ENCODE measurements at places on chromosomes 12 and 14.
A peak's percentile ranks its signal among the peaks of the same experiment; 100 is the strongest.

- DNase-seq: peak; percentile 38
Observed at GRCh38 chr12:12720672-12721161, 3.5 kb downstream of the CDKN1B start.

DNA sequence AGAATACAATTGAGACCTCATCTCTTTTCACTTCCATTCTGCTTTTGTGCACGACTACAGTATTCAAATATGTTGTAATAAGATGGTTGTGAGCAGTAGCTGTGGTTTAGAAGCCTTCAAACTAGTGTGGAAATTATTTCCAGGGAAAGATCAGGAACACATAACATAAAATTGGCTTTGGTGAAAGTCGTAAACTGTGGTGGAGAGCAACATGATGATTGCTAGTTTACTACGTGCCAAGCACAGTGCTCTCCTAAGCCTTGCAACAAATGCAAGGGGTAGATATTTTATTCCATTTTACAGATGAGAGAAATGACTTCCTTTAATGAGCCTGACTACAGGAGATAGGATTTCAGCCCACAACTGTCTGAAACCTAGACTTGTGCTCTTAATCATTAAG, 172.4 kb upstream of the LMNTD1 start:
- DNase-seq: no peak

GRCh38 chr12:113405694-113406093, 2.0 kb upstream of the SDS start:
- no peak for DNase-seq

DNA sequence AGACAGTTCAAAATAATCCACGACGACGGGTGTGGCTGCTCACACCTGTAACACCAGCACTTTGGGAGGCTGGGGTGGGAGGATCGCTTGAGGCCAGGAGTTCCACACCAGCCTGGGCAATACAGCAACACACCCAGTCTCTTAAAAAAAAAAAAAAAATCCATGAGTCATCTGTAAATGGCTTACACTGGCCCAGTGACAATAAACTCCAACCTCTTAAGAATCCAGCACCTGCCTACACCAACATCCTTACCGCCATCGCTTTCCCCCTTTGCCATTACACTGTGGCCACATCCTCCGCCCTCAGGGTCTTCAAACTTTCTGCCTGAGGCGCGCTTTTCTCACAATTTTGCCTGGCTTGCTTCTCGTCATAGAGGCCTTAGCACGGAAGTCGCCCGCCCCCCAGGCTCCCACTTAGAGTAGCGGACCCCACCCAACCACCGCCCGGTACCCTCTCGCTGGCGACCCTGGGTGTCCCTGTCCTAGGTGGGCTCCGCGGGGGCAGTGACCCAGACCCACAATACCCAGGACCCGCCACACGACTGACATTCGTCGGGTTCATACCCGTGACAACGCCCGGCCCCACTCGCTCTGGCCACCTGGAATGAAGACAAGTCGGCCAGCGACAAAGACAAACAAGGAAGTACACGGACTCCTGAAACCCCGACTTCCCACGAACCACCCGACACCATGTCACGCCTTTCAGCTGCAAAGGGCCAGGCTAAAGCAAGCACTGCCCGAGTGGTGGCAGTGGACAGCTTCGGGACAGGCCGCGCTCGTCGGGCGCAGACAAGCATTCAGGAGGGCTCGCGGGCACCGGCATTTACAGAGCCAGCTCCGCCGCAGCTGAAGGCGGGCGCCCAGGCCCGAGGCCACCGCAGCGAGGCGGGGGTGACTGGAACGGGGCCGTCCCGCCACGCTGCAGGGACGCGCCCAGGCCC, 636 bp downstream of the GOLGA3 start:
- peak; percentile 78 for DNase-seq

DNA sequence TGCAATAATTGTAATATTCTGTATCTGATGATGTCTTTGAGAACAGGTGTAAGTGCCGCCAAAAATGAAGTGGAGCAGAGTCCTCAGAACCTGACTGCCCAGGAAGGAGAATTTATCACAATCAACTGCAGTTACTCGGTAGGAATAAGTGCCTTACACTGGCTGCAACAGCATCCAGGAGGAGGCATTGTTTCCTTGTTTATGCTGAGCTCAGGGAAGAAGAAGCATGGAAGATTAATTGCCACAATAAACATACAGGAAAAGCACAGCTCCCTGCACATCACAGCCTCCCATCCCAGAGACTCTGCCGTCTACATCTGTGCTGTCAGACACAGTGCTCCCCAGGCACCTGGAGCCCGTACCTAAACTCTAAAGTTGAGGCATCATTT, 268.7 kb downstream of the DAD1 start:
- DNase-seq: no peak

DNA sequence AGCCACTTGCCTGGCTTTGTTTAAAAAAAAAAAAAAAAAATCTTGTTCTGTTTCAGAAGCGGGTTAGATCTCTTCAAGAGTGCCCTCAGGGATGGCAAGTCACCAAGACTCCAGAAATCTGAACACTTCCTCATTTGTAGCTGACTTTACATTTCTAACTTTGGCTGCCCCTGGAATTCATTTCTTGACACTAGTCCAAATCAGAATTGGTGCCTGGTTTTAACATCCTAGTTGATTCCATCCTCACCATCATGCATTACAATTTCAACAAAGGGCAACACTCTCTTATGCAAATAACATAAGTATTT, 295.5 kb downstream of the RMST start:
- no peak for DNase-seq

GRCh38 chr14:100608586-100609330, 21.5 kb upstream of the BEGAIN start:
- no peak for DNase-seq

- peak; percentile 54 for DNase-seq
Observed at GRCh38 chr12:85642808-85643207, 193.4 kb downstream of the RASSF9 start.

- DNase-seq: peak; percentile 23
Observed at GRCh38 chr12:67352682-67353081, 83.5 kb downstream of the CAND1 start.

GRCh38 chr12:116529048-116529447, 30.1 kb upstream of the MAP1LC3B2 start:
- DNase-seq: peak; percentile 90

GRCh38 chr14:22978981-22979671, 3.2 kb downstream of the AJUBA start:
- DNase-seq: peak; percentile 35

GRCh38 chr14:32438517-32438916, 109.4 kb downstream of the AKAP6 start:
- no peak for DNase-seq

DNA sequence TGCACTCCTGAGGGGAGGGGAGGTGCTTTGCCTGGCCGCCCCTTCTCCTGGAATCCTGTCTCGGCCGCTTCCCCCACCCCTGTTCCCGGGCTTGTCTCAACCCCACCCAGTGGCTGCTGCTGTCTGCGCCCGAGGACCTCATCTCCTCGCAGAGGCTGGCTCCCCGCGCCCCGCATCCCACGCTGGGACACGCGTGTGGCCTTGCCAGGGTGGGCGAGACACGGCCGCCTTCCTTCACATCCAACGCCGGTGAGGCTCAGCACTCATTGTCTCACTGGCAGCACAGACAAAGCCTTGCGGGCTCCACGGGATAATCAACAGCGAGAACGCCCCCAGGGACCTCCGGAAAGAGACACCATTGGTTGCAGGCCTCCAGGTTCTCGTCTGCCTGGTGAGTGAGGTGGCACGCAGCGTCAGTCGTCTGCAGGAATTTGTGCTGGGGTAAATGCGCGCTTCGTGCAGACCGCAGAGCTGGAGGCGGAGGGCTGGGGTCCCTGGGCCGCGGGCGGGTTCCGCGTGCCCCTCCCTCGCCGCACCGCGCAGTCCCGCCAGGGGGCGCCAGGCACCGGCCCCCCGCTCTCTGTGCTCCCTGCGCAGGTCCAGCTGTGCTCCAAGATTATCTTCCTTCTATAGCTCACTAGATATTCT, 26.8 kb downstream of the CCDC177 start:
- DNase-seq: peak; percentile 20

GRCh38 chr12:54773593-54773992, 80.7 kb upstream of the MUCL1 start:
- DNase-seq: no peak

DNA sequence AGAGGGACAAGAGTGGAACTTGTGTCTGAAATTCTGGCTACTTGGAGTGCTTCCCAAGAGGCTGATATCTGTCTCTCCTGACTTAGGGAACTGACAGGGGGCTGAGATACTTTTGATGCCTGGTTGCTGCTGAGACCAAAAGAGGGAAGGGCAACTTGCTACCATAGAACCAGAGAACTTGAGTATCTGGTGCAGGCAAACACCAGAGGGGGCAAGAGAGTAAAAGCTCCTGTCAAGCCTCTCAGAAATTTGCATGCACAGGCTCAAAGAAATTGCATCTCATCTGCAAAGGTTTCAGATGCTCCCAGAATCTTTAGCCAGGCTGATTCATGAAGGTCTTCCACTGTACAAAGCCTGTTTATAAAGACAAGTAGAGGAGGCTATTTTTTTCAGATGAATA, 391.3 kb upstream of the FOXG1 start:
- DNase-seq: no peak

- DNase-seq: no peak
Observed at GRCh38 chr12:14924541-14924940, 13.8 kb downstream of the ERP27 start.

GRCh38 chr12:116015525-116015924, 262.0 kb downstream of the MED13L start:
- DNase-seq: peak; percentile 65

DNA sequence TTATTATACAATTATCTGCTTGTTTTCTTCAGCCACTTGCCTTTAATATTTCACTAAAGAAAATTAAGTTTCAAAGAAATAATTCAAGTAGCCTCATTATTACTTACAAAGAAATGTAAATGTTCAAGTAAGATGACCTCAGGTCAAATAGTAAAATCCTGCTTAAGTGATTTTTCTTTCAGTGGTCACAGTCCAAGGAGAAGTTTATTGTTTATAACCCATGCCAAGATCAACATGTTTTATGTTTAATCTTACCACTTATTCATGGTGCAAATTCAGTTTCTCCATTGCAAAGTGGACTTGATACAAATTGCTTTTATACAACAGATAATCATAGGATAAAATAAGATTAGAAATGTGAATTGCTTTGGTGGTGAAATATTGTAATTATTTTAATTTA, 370.2 kb upstream of the FLRT2 start:
- no peak for DNase-seq

DNA sequence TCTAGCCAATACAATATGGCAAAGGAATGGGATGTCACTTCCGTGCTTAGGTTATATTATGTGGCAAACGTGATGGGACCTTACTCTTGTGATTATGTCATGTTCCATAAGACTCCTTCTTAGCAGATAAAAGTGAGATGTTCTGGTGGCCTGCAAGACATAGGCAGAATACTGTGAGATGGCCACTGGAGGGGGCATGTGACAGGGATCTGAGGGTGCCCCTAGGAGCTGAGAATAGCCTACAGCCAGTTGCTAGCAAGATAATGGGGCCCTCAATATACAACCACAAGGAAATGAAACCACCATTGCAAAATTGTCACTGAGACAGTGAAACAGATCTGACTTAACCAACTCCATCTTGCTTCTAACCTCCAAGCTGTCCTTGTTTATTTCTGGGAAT, 151.4 kb upstream of the SSTR1 start:
- peak; percentile 25 for DNase-seq

DNA sequence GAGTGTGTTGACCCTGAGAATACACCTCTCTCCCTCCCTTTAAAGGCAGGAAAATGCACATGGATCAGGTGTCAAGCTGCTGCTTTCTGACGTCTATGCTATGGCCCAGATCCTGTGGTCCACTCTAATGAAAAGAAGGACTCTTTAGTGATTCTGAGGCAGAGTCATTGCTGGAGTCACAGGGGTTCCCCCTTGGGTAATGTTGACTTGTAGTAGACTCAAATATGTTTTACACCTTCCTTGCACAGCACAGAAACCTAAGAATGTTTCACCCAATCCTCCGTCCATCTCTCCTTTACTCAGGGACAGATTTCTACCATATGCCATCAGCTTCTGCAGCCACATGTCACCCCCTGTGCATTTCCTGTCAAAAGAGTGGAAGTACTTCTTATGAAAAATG, 525.4 kb downstream of the TMEM121 start:
- DNase-seq: no peak

Measured in EH (cell line).